ENCODE measurements at places on chromosomes 16 and 17.

DNA sequence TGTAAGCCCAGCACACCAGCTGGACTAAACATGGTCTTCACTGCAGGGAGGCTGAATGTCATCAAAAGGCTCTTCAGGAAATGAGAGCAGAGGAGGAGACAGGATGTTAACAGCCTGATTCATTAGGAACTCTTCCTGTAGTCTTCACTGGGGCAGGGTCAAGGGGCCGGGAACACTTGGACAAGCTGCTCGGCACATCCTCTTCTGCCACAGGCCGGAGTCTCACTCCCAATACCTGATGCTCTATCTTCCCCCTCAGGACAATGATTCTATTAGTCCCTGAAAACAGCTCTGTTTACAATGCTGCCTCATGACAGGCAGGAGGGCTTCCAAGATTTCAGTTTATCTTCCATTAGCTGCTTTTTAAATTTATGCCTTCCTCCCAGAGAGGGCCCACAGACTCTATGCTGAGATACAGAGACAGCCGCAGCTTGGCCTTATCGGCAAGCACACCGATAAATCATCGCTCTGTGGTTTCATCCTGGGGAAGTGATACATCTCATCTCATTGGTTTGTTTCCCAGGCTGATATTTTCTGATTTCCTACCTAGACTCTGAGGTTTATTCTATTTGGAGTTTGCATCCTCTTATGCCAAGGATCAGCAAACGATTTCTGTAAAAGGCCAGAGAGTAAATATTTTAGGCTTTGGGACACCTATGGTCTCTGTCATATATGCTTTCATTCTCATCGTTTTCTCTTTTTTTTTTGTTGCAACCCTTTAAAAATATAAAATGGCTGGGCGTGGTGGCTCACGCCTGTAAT is 214.0 kb upstream of the ASIC2 start:
- DNase-seq, result no peak

DNA sequence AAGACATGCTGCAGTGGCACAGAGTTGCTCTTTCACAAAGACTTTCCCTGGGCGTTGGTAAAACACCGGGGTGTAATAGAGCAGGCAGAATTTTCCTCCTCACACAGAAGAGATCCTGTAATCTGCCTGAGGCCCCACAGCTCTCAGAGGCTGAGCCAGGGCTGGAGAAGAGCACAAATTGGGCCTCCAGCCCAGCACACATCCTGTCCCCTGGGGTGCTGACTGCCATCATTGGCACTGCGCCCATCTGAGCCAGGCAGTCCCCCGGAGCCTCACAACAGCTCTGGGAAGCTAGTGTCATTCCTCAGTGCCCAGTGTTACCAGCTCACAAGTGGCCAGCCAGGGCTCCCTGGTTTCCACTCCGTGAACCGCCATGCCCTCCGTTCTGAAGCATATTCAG is 119.4 kb downstream of the SOCS1 start:
- DNase-seq, result peak; percentile 52

DNA sequence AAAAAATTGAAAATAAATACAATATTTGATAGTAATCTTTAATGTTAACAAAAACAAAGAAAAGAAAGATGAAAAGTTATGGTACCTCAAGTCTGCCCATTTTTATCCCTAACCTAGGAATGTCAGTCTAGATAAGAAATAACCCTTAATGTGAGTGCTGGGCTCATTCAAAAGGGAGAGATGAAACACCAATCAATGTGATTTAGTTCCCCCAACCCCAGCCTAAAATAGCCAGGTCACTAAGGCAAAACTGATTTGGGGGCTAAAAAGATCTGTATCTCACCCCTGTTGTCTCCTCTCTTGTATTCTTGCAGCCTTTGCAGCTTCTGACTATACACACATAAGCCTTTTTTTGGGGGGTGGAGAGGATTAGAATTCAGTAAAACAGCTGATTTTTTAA is 3.2 kb upstream of the IGF2BP1 start:
- no peak for DNase-seq

GRCh38 chr16:72609066-72609465 is 437.1 kb upstream of the PMFBP1 start:
- no peak for DNase-seq

DNA sequence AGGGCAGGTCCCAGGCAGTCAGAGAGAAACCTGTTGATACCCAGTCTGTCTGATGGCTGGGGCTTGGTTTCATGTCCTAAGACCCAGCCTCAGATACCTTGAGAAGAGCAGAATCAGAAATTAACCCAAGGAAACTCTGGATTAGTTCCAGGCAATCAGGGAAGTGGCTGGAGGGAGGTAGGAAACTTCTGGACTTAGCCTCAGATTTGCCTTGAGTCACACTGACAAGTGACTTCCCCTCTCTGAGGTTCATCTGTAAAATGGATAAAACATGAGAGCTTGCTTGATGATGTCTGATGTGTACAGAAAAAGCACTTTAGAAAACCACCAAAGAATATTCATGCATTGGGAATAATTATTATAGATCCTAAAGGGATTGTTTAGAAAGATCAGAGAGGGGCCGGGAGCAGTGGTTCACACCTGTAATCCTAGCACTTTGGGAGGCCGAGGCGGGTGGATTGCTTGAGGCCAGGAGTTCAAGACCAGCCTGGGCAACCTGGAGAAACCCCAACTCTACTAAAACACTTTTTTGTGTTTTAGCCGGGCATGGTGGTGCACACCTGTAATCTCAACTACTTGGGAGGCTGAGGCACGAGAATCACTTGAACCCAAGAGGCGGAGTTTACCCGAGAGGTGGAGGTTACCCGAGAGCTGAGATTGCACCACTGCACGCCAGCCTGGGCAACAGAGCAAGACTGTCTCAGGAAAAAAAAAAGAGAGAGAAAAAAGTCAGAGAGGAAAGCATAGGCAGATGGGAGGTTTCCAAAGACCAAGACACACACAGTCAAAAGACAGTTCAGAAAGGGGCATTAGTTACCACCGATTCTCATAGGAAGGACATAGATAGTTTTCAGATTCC is 3.8 kb downstream of the CIITA start:
- no peak for DNase-seq

DNA sequence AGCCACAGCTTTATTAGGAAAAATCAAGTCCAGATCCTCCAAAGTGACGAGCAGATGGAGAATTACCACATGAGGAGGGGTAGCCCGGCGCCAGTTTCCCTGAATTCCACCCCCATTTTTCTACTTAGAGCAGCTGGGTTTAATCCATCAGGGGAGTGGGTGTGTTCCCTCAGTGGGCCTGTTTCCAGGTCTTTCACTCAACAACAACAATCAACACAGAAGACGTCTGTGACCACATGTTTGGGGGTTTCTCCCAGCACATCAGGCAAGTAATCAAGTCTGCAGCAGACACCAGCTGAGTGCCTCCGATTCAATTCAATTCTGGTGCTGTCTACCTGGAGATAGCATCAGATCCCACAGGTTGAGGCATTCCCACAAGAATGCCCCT is 6.8 kb downstream of the SLC6A2 start:
- DNase-seq, result peak; percentile 39

GRCh38 chr17:4006165-4006589 is 41.9 kb upstream of the ATP2A3 start:
- no peak for DNase-seq

DNA sequence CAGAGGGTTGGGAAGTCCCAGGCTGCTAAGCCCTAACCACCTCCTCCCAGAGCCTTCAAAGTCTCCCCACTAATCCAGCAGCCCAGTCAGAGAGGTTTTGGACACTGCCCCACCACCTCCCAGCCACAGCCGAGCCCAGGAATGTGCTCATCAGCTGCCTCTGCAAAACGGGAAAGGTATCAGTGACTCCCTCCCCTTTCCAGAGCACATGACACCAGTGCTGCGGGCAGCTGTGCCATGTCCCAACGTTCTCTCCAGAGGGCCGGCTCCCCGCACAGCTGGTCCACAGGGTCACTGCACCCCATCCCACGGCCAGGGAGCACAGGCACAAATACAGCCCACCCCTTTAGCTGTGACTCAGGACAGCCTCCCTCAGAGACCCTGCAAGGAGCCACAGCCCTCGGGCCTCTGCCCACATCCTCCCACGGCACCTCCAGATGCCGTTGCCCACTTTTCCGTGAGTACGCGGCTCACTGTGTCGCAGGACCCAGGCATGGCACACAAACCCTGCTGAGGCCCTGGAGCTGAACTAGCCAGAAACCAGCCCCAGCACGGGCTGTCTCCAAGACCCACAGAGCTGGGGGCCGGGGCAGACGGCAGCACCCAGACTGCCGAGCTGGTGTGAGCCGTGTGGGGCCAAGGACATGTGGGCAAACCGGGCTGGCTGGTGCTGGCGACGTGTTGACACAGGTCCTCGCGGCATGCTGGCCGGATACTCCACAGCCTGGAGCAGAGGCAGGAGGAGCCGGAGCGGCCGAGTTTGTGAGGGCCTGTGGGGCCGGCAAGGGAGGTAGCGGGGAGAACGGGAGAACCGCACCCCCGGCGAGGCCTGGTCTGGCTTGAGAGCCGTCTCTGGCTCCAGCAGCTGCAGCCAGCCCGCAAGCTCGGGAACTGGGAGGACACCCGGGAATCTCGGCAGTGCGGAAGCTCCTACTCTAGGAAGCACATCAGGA is 6.3 kb upstream of the PPP1R27 start:
- DNase-seq, result no peak

Measured in adipocyte (in vitro differentiated cells).